Stimulated activated CD4-positive, alpha-beta T cell treated with anti-CD3 and anti-CD28 coated beads, Interleukin-2, amount 100 ng/mL, for 24 hours (primary cell): ENCODE measurements at places on chromosomes 1 and 21.

GRCh38 chr1:941015-941587, 17.4 kb downstream of the SAMD11 start:
- DNase-seq: no peak

DNA sequence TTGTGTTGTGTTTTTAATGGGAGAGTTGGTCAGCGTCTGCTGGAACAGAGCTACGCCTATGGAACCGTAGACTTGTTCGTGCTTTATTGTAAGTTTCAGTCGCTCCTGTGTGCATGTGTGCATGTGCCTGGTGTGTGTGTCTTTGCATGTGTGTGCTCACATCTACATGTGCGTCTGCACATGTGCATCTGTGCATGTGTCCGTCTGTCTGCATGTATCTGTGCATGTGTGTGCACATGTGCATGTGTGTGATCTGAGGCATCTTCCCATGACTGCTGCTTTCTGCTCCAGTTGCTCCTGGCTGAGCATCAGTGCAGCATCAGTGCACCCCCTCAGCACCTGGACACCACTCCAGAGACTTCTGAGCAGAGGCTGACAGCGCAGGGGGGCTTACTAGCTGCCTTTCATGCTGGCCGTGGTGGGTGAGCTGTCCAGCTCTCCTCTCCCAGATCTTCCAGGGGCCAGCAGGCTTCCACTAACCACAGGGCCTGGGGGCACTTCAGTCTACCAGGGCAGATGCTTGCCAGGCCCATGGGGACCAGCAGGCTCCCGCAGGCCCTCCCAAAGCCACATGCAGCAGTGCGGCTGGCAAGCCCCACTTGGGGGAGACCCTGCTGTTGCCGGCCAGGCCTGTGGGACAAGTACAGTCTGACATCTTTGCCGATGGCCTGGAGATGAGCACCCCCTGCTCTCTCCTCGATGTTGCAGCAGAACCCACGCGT, 47.8 kb upstream of the PCBP3 start:
- no peak for DNase-seq

- no peak for DNase-seq
Measured at GRCh38 chr21:42781150-42781970, 98.0 kb downstream of the WDR4 start.

DNA sequence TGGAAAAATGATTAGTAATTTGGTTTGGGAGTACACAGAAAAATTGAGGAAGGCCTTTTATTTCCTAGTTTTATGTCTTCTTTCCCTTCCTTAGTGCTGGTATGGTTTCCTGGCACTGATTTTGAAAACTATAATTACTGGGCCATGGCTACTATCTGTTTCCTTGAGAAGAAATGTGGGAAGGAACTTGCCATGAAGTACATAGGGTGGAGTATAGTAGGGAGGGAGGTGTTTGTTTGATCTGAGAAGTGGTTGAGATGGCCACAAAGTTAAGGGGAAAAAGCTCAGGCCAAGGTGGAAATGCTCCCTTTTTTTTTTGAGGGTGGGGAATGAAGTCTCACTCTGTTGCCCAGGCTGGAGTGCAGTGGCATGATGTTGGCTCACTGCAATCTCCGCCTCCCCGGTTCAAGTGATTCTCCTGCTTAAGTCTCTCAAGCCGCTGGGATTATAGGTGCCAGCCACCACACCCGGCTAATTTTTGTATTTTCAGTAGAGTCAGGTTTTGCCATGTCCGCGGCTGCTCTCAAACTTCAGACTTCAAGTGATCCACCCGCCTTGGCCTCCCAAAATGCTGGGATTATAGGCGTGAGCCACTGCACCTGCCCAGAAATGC, 11.3 kb downstream of the HJV start:
- DNase-seq: no peak

GRCh38 chr1:39131940-39132339, 72.6 kb upstream of the MACF1 start:
- no peak for DNase-seq

- no peak for DNase-seq
Measured at GRCh38 chr1:1228187-1228586, 3.6 kb downstream of the SDF4 start.

DNA sequence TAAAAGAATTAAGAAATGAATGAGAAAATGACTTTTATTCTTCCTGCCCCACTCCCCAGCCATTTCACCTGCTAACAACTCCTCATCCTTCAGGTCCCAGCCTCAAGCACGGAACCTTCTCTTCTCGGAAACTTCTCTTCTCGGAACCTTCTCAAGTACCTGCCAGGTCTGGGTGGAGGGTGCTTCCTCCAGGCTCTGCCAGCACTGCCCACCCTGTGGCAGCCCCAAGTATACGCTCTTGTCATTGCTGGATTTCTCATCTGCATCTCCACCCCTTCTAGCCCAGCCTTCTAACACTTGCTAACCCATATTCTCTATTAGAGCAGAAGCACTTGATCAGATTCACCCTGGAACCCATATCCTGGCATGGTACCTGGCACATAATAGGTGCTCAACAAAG, 3.9 kb upstream of the IFFO2 start:
- no peak for DNase-seq

GRCh38 chr1:108865316-108865910, 8.5 kb upstream of the AKNAD1 start:
- no peak for DNase-seq

DNA sequence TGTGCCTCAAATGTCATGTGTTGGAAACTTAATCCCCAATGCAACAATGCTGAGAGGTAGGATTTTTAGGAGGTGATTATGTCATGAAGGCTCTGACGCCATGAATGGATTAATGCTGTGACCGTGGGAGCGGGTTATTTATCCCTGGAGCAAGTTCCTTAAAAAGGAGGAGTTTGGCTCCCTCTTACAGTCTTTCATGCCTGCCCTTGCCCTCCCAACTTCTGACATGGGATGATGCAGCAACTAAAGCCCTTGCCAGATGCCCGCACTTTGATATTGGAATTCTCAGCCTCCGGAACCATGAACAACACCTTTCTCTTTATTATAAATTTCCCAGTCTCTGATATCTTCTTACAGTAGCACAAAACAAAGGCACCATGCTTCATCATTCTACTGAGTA, 685.3 kb upstream of the CHRM3 start:
- no peak for DNase-seq
